Activated CD4-positive, alpha-beta memory T cell treated with anti-CD3 and anti-CD28 coated beads, Interleukin-2, amount 10 ng/mL, durations not matched to agents 7 days and 5 days (primary cell): ENCODE measurements at places on chromosomes 4 and X.

DNA sequence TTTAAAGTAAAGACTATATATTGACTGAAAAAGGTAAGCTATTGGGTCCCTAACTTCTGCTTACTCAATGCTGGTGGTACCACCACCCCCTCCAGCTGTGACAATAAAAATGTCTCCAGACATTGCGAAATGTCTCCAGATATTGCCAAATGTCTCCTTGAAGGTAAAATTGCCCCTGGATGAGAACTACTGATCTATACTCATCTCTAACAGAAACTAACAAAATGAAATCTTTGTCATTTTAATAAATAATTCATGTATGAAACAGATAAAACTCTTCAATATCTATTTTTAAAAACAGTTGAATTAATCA is 20.1 kb downstream of the CLTRN start:
- H3K4me1 ChIP-seq, result peaks cover 5% of the 10 kb centered on the region
- H3K4me3 ChIP-seq, result no peak overlapping the region
- H3K27ac ChIP-seq, result no peak overlapping the region
- DNase-seq, result no peak
- no peaks in the 10 kb centered on the region for H3K36me3 ChIP-seq

DNA sequence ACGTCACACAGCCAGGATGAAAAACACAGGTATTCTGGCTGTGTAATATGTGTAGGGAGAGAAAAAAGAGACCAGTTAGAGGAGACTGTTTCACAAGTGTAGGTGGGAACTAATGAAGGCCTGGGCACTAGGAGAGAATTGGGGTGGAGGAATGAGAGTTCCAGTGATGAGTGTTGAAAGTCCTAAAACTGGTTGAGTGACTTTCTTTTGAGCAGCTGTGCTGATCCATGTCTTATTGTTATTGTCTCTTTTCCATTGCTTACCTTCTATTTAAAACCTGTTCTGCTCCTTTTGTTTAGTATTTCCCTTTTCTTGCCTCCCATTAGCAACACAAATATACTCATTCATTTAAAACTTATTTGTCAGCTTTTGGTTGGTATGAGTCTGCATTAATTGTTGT is 88.7 kb downstream of the PDLIM5 start:
- no peak for DNase-seq
- no peaks in the 10 kb centered on the region for H3K27me3 ChIP-seq
- H3K4me3 ChIP-seq, result no peak overlapping the region
- no peak overlapping the region for H3K27ac ChIP-seq
- H3K4me1 ChIP-seq, result peaks cover 3% of the 10 kb centered on the region

DNA sequence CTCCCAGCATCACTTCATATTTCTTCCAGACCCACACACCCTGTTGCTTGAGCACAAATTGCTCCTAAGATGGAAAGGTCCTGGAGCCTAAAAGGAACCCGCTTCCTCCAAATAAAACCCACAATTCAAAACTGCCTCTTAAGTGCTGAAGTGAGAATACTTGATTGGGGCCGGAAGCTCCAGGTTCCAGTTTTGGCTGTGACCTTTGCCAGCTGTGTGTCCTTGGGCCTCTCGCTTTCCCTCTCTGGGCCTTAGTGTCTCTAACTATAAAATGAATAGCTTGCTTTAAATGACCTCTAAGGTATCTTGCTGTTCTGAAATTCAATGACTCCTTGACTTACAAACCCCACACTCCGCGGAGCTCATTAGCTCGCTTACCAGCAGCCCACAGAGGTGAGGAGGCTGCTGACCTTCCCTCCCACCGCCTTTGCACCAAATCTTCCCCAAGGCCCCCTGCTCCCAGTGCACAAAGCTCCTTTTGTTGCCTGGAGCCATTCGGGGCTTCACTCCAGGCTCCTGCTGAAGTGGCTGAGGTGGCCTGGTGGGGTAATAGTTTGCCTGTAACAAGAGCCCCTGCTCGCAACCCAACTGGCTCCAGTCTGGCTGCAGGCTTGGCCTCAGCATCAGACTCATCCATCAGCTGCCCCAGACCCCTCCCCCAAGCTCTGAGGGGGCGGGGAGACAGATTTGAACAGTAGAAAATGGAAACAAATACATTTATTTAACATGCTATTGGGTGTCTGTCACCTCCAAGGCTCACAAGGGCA is 21.8 kb downstream of the STARD8 start:
- H3K4me1 ChIP-seq, result no peaks in the 10 kb centered on the region
- H3K27me3 ChIP-seq, result no peaks in the 10 kb centered on the region
- H3K36me3 ChIP-seq, result no peaks in the 10 kb centered on the region

GRCh38 chr4:182169572-182169971 is 73.6 kb upstream of the TENM3 start:
- H3K36me3 ChIP-seq, result no peaks in the 10 kb centered on the region
- H3K4me1 ChIP-seq, result no peaks in the 10 kb centered on the region
- no peak overlapping the region for H3K27ac ChIP-seq
- H3K4me3 ChIP-seq, result no peak overlapping the region
- no peaks in the 10 kb centered on the region for H3K27me3 ChIP-seq

DNA sequence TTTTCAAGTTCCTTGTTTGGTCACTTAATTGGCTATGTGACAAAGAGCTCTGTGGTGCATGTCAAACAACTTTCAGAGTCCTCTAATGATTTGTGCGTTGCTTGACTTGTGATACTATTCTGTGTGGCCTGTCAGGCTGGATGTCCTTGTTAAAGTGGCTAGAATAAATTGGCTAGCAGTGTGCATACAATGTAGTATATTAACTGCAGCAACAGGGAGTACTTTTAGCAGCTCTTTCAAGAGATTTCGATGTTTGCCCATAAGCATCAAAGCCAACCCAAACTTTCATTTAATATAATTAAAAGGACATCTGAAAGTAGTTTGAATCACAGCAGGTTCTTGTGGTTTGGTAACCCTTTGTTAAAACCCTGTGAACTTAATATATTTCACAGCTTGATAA is 718.9 kb downstream of the ADGRL3 start:
- no peak overlapping the region for H3K4me3 ChIP-seq
- H3K36me3 ChIP-seq, result no peaks in the 10 kb centered on the region
- no peaks in the 10 kb centered on the region for H3K27me3 ChIP-seq
- no peaks in the 10 kb centered on the region for H3K4me1 ChIP-seq
- no peak overlapping the region for H3K27ac ChIP-seq

- no peaks in the 10 kb centered on the region for H3K27me3 ChIP-seq
- H3K4me3 ChIP-seq, result no peak overlapping the region
- H3K36me3 ChIP-seq, result no peaks in the 10 kb centered on the region
- no peak for DNase-seq
- H3K27ac ChIP-seq, result no peak overlapping the region
These were observed 35.9 kb downstream of the HMX1 start for GRCh38 chr4:8835521-8836365.

- no peak overlapping the region for H3K27ac ChIP-seq
- peaks cover 2% of the 10 kb centered on the region for H3K27me3 ChIP-seq
- DNase-seq, result no peak
- no peaks in the 10 kb centered on the region for H3K36me3 ChIP-seq
These were observed 62.3 kb downstream of the CLDN22 start for GRCh38 chr4:183257808-183258207.

- H3K27ac ChIP-seq, result no peak overlapping the region
- H3K4me3 ChIP-seq, result no peak overlapping the region
- H3K36me3 ChIP-seq, result peaks cover 25% of the 10 kb centered on the region
- no peak for DNase-seq
- H3K27me3 ChIP-seq, result no peaks in the 10 kb centered on the region
- H3K4me1 ChIP-seq, result no peaks in the 10 kb centered on the region
These were observed 9.3 kb downstream of the ZNF81 start for GRCh38 chrX:47846040-47846439.

GRCh38 chr4:184643731-184644130 is 5.5 kb downstream of the CASP3 start:
- H3K4me3 ChIP-seq, result peak overlapping the region; percentile 56
- peaks cover 80% of the 10 kb centered on the region for H3K36me3 ChIP-seq
- DNase-seq, result no peak
- H3K27ac ChIP-seq, result peak overlapping the region; percentile 74

DNA sequence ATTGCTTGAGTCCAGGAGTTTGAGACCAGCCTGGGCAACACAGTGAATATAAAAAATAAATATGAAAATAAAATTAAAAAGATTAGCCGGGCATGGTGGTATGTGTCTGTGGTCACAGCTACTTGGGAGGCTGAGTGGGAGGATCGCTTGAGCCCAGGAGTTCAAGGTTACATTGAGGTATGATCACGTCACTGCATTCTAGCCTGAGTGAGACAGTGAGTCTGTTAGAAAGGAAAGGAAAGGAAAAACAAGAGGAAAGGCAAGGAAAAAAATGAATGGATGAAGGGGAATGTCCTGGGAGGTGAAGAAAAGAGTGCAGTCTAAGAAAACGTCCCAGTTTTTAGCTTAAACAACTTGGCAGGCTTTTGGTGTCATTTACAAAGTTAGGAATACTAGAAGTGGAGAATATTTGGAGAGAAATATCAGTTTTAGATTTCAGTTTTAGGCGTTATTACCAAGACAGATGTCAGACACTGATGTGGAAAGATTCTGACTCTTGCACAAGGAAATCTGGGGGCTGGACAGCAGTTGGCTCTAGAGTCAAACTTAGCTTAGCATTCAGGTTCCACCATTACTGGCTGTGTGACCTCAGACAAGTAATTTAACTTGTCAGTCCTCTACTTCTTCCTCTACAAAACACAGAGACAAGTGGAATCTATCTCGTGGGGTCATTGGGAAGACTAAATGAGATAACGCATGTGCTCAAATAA is 139.0 kb downstream of the TSPAN5 start:
- H3K27me3 ChIP-seq, result no peaks in the 10 kb centered on the region
- DNase-seq, result no peak
- no peak overlapping the region for H3K4me3 ChIP-seq
- H3K27ac ChIP-seq, result peak overlapping the region; percentile 33

GRCh38 chr4:54541426-54542118 is 116.2 kb upstream of the KIT start:
- DNase-seq, result no peak
- no peak overlapping the region for H3K4me3 ChIP-seq
- H3K27me3 ChIP-seq, result no peaks in the 10 kb centered on the region
- no peak overlapping the region for H3K27ac ChIP-seq
- no peaks in the 10 kb centered on the region for H3K4me1 ChIP-seq
- no peaks in the 10 kb centered on the region for H3K36me3 ChIP-seq

GRCh38 chr4:137949746-137950145 is 292.4 kb downstream of the SLC7A11 start:
- DNase-seq, result no peak
- no peaks in the 10 kb centered on the region for H3K4me1 ChIP-seq
- H3K4me3 ChIP-seq, result no peak overlapping the region
- H3K27ac ChIP-seq, result no peak overlapping the region
- H3K27me3 ChIP-seq, result no peaks in the 10 kb centered on the region

GRCh38 chr4:142408003-142408441 is 438.1 kb downstream of the INPP4B start:
- peak overlapping the region; percentile 99 for H3K27ac ChIP-seq
- no peaks in the 10 kb centered on the region for H3K27me3 ChIP-seq
- DNase-seq, result no peak
- peaks cover 2% of the 10 kb centered on the region for H3K36me3 ChIP-seq

DNA sequence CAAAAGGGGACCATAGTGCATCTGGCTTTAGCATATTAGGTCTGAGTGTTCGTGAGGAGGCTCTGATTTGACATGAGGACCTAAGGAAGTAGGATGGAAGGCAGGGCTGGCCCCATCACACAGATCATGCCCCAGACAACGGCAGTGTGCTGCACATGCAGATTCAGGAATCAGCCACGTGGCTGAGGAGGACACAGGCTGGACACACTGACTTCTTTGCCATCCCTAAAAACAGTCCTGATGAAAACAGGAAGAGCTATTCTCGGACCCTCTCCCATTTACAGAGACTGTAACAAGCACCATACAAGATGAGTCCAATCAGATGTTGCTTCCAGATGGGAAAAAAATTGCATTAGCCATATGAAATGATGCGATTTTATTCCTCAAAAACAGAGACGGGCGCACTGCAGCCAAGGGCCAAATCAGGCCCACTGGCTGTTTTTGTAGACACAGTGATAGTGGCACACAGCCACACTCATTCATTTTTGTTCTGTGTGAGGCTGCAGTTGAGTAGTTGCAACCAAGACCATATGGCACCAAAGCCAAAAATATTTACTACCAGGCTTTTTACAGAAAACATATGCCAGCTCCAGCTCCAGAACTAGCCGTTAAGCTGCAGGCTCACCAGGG is 41.0 kb downstream of the ACSL1 start:
- no peak overlapping the region for H3K27ac ChIP-seq
- no peak for DNase-seq

- no peak overlapping the region for H3K4me3 ChIP-seq
- H3K36me3 ChIP-seq, result peaks cover 50% of the 10 kb centered on the region
- H3K4me1 ChIP-seq, result no peaks in the 10 kb centered on the region
- no peaks in the 10 kb centered on the region for H3K27me3 ChIP-seq
- no peak overlapping the region for H3K27ac ChIP-seq
These were observed 7.9 kb downstream of the GTPBP6 start for GRCh38 chrX:310621-311155.

DNA sequence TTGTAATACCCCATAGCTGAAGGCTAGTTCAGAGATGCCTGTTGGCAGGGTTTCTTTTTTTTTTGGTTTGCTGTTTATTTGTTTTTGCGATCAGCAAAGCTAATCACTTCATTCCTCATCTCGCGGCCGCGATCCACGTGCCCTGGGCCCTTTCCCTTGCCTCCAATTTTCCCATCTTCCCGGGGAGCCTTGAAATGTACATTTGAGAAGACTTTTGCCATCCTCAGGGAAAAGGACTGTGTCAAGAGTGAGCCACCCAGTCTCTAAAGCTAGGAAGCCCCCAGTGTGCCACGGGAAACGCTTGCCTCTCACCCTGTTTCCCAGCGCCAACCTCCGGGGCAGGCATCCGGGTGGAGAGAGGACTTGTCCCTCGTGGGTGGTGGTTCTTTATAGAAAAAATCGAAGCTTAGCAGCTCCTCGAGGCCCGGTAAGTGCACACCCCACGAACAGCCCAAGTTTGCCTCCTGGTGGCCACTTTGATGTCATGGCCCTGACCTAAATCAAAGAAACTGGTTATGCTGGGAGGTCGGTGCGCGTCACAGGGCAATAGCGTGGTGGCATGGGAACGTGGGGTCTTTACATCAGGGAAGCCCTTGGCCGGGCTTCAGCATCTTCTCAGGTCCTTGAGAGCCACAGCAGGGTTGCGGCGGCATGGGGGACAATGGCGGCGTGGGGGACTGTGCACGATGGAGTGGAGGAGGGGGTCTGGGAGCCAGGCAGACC is 42.0 kb downstream of the MAP7D3 start:
- DNase-seq, result peak; percentile 38
- H3K36me3 ChIP-seq, result peaks cover 5% of the 10 kb centered on the region
- H3K4me3 ChIP-seq, result no peak overlapping the region
- no peak overlapping the region for H3K27ac ChIP-seq

DNA sequence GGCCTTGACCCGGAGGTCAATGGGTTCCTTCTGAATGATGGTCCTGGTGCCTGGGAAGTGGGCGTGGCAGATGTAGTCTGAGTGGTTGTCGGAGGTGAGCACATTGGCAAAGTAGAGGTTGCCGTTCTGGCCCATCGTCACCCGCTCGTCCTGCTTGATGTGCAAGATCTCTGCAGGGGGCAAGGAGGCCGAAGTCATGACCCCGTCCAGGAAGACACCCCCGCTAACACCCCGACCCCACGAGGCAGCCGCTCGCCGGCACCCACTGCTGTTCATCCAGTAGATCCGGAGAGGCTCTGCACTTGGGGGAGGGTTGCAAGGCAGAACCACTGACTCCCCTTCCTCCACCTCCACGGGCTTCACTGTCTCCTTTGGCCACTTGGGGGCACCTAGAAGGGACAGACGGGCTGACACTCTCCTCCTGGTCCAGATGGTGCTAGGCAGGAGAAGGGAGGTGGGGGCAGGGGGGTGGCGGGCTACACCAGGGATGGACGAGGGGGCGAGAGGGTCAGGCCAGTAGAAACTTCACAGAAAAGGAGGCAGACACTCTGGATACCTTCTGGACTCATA is 15.1 kb downstream of the L1CAM start:
- peaks cover 3% of the 10 kb centered on the region for H3K27me3 ChIP-seq
- no peak overlapping the region for H3K4me3 ChIP-seq
- DNase-seq, result no peak
- H3K4me1 ChIP-seq, result no peaks in the 10 kb centered on the region

GRCh38 chrX:101208152-101208905 is 11.3 kb upstream of the DRP2 start:
- H3K4me3 ChIP-seq, result no peak overlapping the region
- H3K4me1 ChIP-seq, result peaks cover 17% of the 10 kb centered on the region
- H3K27ac ChIP-seq, result no peak overlapping the region
- H3K27me3 ChIP-seq, result no peaks in the 10 kb centered on the region
